ENCODE measurements at places on chromosomes 7 and 10. TPM values are rescaled to one million over a fixed set of nuclear protein-coding genes. Genes with fewer than 3 reads are reported as not detected.

FZD8 gene
- polyA plus RNA-seq = 2.0 TPM

INA gene
- 3.4 TPM for polyA plus RNA-seq

ZNF736 gene
- polyA plus RNA-seq = 8.2 TPM

SLC26A4 gene
- polyA plus RNA-seq = 0.26 TPM

CCDC146 gene
- 5.2 TPM for polyA plus RNA-seq

STEAP2 gene
- 3.9 TPM for polyA plus RNA-seq

CLDN4 gene
- polyA plus RNA-seq = 7.2 TPM

EMX2 gene
- polyA plus RNA-seq = 2.4 TPM

UBTD1 gene
- 19.3 TPM for polyA plus RNA-seq

SLK gene
- 36.7 TPM for polyA plus RNA-seq

GRM3 gene
- not detected for polyA plus RNA-seq

GPR37 gene
- polyA plus RNA-seq = 0.28 TPM

DNAJC1 gene
- 35.7 TPM for polyA plus RNA-seq

TES gene
- polyA plus RNA-seq = 142 TPM

DLG5 gene
- 35.9 TPM for polyA plus RNA-seq

FAM237B gene
- not detected for polyA plus RNA-seq

All from keratinocyte (primary cell).